ENCODE measurements at places on chromosomes 7 and 10. TPM values are rescaled to one million over a fixed set of nuclear protein-coding genes. Genes with fewer than 3 reads are reported as not detected.
A peak's percentile ranks its signal among the peaks of the same experiment; 100 is the strongest.

DNA sequence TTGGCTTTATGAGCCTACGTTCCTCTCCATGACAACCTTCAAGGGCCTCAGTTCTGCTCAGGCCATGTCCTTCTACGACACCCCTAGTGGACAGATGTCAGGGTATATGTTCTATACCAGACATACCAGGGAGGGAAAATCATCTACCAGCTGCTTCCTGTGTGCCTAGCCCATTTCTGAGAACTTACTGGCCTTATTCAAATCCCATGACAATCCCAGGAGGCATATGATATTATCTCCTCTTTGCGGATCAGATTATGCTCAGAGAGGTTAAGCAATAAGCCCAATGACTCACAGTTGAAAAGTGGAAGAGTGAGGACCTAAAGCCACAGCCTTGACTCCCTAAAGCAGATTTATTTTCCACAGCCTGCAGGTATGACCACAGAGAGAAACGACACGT lies 139.3 kb downstream of the GLI3 start:
- DNase-seq: peak; percentile 78

DNA sequence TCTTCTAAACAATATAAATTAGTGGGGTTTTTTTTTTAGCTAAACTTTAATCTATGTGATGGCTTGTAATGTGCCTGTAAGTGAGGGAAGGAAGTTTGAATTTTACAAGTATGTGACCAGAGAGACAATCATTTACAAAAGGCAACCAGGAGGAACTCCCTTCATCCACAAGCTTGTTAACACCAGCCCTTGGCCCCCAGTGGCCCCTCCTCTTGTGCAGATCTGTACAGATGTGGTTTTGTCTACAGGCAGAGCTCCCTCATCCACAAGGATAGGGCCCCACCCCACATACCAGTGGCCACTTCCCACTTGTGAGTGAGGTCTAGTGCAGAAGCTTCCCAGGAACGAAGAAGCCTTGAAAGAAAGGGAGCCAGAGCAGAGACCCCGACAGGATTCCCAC lies 234.1 kb upstream of the KMT2E start:
- DNase-seq: no peak

GRCh38 chr10:66277481-66277880 lies 648.4 kb upstream of the LRRTM3 start:
- DNase-seq: no peak

The PLCE1 gene
- 4.2 TPM for total RNA-seq

- DNase-seq: no peak
Observed at GRCh38 chr10:34570887-34571286, 244.2 kb downstream of the PARD3 start.

The TRPV5 gene
- not detected for total RNA-seq

The PDE1C gene
- 187 TPM for total RNA-seq

The PDIA4 gene
- 123 TPM for total RNA-seq

DNA sequence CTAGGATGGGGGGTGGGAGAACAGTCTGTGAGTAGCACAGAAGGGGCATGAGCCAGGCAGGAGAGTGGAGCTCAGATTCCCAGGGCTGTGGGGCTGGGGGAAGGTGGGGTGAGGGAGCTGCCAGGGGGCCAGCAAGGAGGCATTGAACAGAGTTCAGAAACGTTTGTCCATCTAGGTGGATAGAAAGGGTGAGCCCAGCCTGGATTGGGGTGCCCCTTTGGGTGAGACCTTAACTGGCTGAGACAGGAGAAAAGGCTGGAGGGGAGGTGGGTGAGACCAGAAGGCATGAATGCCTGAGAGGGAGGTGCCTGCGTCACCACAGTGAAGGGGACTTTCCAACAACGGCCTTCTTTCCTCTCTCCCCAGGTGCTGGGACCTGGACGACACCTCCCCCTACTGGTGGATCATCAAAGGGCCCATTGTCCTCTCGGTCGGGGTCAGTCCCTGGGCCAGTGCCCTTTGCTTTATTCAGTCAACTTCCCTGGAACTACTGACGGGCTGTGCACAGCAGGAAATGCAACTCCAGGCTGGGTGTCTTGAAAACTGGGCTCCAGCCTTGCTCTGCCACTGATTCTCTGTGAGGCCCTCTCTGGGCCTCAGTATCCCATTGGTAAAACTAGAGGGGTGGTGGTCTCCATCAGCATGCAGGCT lies 11.0 kb downstream of the GHRHR start:
- peak; percentile 61 for DNase-seq

DNA sequence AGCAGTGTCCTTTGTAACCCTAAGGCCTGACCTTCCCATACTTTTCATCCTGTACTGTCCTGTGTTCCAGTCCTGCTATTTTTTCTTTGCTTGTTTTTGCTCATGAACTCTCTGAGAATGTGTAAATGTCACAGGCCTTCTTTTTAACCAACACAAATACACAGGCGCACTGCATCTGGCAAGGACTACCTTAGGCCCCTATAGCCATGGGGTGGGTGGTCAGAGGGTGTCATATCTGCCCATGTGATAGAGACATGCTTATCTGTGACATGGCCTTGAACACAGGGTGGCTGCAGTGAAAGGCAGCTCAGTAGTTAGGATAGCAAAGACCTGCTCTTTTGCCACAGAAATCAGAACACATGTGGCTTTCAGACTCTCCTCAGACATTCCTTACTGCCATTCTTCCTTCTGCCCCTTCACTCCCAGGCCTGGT lies 3.9 kb upstream of the MBL2 start:
- no peak for DNase-seq

- no peak for DNase-seq
Observed at GRCh38 chr7:155676052-155676451, 31.6 kb downstream of the RBM33 start.

- DNase-seq: no peak
Observed at GRCh38 chr7:104825099-104825498, 188.9 kb upstream of the KMT2E start.

The C10orf53 gene
- total RNA-seq: not detected

DNA sequence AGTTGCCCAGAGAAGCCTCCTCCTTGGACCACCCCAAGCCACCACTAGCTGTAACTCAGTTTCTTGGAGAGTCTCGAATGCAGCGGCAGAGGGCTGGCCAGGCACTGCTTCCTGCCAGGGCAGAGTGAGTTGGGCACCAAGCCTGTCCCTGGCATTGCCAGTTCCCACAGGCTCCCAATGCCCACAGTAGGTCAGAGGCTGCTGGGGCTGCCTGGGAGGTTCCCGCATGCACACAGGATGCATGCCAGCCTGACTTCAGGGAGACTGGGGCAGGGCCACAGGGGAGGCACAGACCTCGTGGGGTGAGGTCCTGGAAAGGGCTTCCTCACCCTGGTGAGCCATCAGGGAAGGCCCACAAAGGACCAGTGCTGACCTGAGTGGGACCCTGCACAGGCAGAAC lies 152.8 kb downstream of the ZNF248 start:
- DNase-seq: no peak

- no peak for DNase-seq
Observed at GRCh38 chr10:119625570-119626280, 25.5 kb upstream of the BAG3 start.

DNA sequence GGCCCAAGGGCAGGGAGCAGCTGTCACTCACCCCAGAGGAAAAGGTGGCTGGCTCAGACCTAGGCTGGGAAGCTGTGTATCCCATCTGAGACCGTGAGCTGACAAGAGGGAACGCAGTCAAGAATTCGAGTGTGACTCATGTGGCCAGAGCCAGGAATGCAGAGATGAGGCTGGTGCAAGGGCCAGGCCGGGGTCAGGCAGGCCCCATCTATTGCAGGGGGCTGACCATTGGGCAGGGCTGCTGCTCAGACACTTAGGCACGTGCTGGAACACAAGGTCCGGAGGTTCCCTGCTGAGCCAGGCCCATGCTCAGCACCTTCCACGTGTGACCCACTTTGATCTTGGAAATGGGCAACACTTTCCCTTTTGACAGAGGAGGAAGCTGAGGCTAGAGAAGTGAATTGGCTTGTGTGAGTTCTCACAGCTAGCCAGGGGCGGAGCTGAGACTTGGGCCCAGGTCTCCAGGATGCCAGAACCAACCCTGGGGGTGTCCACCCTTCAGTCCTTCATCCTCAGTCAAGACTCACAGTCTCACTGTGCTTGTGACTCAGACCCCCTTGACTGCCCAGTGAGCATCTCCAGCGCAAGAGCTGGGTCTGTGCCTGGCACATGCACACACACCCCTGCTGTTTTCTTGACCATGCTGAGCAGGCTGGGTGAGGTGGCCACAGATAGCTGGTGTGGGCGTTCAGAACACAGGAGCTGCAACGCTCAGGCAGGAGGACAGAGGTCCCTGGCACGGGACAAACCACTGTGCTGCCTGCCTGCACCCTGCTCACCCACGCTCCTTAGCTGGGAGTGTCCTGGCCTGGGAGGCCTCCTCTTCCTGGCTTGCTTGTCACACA lies 47.6 kb upstream of the PPIF start:
- peak; percentile 89 for DNase-seq

The GRM3 gene
- not detected for total RNA-seq

GRCh38 chr10:74194545-74194944 lies 43.5 kb downstream of the ADK start:
- peak; percentile 78 for DNase-seq

The GDF10 gene
- 11.1 TPM for total RNA-seq

DNA sequence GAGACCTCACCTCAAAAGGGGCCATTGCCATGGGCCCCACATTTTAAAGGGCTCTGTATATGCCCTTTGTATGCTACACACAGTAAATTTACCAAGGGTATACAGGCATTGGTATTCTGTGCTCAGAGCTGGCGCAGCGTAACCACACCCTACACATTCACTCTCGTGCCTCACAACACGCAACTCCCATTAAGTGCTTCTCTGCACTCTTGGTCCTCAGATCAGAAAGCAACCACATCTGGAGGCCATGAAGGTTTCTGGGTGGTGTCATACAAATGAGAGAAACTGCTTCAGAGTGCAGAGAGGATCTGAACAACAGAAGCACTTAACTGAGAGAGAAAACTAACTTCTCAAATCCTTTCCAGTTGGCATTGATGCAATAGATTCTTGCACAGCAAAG lies 9.4 kb upstream of the CACUL1 start:
- no peak for DNase-seq

The SMIM30 gene
- 25.3 TPM for total RNA-seq

GRCh38 chr7:25318047-25318446 lies 89.8 kb upstream of the NPVF start:
- no peak for DNase-seq

The CREB5 gene
- total RNA-seq: 0.25 TPM

DNA sequence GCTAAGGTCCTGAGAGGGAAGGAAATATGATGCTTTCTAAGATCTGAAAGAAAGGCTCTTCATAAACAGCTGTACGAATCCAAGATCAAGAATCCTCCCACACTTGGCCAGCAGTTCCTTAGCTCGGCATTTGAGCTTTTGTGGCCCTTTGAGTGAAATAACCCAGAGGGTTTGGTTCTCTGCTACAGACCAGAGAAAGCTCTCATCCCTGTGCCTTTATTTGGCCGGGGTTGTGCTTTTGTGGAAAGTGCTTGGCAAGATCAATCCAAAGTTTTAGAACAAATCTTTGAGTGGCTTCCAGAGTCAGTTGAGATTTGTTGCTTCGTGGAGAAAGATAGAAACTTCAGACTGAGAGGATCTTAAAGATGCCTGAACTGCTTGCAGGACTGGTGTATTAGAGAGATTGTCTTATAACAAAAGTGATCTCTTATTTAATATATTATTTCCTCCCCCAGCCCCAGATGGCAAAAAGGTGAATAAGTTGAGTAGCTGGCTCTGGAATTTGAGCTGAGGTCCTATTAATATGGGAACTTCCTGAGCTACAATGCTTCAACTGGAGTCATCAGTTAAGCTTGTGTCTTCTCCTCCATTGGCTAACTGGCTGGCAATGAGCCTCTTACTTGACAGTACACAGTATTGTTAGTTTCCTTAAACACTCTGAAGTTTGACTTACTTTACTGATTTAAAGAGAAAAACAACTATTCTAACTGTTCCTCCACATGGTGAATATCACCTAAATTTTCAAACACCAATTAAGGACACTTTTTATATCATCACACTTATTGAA lies 687.3 kb downstream of the MAGI2 start:
- DNase-seq: peak; percentile 7

DNA sequence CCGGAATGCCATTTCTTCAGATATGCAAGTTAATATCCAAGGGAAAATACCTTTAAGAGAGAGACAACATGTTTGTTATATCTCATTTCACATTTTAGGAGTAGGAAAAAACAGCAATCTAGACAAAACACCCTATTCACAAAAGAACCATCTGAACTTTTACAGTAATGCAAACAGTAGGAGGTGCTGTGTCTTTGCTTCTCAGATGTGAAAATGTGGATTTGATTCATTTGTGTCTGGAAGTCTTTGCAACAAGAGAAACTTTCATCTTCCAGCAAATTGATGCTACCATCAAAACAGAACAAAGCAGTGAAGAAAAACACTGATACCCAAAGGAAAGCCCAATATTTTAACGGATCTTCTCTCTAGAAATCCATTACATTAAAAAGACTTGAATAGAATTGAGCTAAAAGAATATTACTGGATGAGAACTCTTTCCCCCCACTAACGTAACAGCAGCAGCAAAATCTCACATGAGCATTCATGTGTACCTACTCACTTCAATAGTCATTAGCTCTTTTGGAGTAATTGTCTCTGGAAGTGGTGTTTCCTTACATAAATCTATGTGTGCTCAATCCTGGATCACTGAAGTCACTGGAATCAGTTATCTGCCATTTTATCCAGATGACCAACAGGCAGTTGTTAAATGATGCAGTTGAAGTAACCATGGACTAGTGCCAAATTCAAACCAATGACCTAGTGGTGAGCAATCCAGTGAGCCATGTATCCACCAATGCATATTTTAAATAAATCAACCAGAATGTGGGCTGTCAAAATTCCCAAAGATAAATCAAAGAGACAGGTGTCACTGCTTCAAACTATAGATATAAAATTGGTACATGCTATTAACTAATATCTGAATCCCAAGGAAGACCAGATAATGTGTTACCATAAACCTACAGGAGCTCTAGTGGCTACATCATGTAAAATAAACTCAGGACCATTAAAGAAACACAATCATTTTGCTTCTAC lies 1.8 kb downstream of the SEMA3C start:
- peak; percentile 83 for DNase-seq

DNA sequence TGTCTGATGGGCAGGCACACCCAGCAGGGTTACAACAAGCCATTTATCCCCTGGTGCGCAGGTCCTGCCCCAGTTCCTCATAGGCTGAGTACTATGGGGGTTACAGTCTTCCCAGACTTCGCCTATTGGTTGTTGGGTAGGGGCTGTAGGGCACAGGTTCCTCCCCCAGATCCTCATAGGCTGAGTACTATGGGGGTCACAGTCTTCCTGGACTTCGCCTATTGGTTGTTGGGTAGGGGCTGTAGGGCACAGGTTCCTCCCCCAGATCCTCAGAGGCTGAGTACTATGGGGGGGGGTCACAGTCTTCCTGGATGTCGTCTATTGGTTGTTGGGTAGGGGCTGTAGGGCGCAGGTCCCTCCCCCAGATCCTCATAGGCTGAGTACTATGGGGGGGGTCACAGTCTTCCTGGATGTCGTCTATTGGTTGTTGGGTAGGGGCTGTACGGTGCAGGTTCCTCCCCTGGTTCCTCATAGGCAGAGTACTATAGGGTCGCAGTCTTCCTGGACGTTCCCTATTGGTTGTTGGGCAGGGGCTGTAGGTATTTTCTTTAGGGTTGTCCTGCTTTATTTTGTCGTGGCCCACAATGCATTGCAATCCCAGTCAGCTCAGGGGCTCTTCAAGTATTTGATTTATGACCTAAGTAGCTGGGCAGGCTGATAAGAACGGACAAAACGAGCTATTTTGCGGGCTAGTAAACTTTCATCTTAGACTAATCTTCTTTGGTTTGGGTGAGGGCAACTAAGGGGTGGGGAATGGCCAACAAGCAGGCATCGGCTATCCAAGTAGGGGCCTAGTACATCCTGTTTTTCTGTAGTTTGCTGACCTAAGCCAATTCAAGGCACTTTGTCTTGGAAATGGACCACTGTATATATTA lies 3.4 kb downstream of the LRRC27 start:
- DNase-seq: no peak

The LYZL2 gene
- total RNA-seq: not detected

The TDRD1 gene
- 0.45 TPM for total RNA-seq

GRCh38 chr7:45155941-45156340 lies 1.6 kb upstream of the RAMP3 start:
- no peak for DNase-seq
